ENCODE measurements at places on chromosomes 3 and 15.

- no peak for DNase-seq
Measured at GRCh38 chr3:12458901-12459300, 25.4 kb upstream of the TSEN2 start.

DNA sequence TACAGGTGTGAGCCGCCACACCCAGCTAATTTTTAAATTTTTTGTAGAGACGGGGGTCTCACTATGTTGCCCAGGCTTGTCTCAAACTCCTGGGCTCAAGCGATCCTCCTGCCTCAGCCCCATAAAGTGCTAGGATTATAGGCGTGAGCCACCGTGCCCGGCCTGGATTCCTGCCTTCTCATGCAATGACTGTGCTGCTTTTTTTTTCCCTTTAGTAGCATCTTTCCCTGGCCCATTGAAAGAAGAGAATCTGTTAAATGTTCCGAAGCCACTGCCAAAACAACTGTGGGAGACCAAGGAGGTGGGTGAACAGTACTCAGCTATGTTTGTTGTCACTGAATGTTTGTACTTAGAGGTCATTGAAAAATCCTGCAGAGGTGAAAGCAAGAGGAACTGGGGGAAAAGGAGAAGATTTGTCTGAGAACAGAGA lies 88.0 kb downstream of the CRTC3 start:
- no peak for DNase-seq

GRCh38 chr3:187747506-187747905 lies 2.2 kb upstream of the BCL6 start:
- no peak for DNase-seq

DNA sequence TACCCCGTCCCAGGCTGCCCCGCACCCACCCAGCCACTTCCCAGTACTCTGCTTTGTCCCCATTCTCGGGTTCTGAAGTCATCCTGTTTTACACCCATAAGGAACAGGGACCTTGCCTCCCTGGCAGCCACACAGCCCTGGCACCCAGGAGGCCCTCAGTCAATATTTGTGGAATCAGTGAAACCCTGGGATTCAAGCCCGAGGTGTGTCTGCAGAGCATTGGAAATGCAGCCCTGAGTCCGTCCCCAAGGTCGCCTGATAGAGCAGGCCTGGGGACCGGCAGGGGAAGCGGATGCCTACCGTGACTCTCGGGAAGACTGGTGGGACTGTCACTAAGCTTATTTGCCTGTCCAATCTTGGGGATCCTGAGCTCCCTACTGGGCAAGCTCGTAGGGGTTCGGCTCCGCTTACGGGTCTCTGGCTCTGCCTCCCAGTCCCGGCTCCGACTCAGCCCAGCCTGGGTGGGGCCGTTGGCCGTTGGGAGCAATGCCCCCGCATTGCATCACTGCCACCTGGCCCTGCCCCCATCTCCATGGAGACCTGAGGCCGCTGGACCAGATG lies 64.4 kb upstream of the TAMM41 start:
- no peak for DNase-seq

- DNase-seq, result no peak
Measured at GRCh38 chr15:82802497-82802896, 3.4 kb downstream of the FSD2 start.

- no peak for DNase-seq
Measured at GRCh38 chr15:49313650-49314049, 109.4 kb upstream of the FGF7 start.

- no peak for DNase-seq
Measured at GRCh38 chr3:9784965-9785364, 7.3 kb downstream of the TADA3 start.

GRCh38 chr15:39034816-39035215 lies 470.2 kb upstream of the RASGRP1 start:
- no peak for DNase-seq
